ENCODE measurements at places on chromosomes 2 and 18.
A peak's percentile ranks its signal among the peaks of the same experiment; 100 is the strongest.

DNA sequence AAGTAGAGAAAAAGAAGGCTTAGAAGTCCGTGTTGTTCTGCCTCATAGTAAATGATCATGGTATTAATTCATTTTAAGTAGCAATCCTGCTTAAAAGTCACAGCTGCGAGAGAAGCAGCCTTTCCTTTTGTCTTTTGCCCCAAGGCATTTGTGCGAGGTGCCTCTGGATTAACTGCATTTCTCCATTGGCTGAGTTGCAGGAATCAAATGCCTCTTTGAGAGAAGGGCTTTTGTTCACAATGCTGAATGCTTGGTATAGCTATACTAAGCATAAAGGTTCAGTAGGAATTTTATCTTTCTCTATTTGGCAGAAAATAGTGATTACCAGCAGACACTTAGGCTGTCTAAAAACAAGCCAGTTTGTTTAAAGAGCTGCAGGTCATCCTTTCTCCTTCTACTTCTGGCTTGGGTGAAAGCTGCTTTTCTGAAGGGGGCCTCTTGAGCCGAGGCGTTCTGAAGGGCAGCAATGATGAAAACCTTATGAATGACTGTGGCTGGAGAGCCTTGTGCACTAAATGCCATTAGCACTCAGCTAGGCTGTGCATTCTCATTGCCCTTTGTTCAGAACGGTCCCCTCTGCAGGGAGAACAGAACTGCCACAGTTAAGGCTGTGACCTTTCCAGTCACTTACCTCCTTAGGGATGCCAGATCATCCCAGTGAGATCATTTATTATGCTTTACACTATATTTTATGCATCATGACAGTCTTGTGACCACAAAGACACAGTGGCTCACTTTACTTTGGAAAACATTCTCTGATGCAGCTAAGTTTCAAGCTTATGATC lies 68.8 kb upstream of the TMEM87B start:
- DNase-seq = no peak

DNA sequence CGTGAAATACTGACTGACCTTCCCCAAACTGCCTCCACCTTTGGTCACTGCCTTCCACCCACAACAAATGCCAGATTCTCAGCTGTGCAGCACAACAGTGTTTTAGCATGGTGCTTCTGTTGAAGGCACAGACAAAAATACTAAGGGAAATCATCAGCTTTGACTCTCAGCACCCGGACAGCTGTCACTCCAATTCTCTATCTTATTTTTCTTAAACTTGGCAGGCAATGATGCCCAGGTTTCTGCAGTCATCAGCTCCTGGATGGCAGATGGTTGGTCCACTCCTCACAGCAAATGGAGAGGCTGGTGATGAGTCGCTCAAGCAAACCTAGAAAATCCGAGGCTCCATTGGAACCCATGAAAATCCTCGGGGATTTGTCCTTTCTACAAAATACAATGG lies 2.9 kb upstream of the FAM124B start:
- DNase-seq = no peak

DNA sequence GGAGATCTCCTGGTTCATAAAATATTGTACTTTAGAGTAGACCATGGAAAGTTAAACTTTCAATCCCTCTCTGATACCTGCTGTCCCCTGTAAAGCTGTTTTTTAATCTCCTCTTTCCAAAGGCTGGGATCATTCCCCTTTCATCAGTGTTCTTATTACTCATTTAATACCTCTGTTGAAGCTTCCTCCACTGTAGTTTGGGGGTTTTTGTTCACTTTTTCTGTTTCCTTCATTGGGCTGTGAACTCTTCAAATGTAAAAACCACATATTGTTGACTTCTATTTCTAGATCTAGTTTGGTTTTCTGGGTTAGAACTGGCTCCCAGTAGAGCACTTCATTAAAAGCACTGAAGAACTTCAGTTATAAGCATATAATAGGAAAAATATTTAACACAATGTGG lies 598.1 kb downstream of the RNF144A start:
- DNase-seq = peak; percentile 58

DNA sequence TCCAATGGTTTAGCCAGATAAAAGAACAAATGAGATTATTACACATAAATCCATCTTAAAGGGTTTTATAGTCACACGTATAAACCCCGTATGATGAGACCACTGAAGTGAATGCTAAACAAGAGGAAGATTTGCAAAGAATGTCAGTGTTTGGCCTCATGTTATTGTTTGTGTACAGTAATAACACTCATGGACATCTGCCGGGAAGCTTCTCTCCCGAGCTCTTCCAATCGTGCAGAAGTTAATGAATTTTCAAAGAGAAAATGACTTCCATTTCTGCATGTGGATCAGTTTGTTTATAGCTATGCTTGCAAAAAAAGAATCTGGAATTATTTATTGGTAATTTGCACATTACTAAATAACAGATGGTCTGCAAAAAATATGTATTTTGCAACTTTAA lies 88.5 kb upstream of the APCDD1 start:
- no peak for DNase-seq

DNA sequence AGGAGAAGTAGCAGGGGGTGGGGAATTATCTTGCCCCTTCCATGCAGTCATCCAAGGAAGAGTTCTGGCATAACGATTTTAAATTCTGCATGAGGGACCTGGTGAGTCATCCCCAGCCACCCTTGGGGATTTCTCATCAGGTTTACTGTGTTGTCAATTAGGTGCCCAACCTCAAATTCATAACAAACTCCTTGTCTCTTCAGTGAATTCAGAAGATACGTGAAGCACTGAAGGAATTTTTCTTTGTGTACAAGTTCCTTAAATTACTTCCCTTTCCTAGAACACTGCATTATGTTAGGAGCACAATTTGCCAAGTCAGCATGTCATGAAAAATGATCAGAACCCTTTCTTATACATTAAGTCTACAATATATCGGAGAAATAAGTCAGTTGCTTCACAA lies 70.8 kb upstream of the NOSTRIN start:
- DNase-seq = peak; percentile 8

DNA sequence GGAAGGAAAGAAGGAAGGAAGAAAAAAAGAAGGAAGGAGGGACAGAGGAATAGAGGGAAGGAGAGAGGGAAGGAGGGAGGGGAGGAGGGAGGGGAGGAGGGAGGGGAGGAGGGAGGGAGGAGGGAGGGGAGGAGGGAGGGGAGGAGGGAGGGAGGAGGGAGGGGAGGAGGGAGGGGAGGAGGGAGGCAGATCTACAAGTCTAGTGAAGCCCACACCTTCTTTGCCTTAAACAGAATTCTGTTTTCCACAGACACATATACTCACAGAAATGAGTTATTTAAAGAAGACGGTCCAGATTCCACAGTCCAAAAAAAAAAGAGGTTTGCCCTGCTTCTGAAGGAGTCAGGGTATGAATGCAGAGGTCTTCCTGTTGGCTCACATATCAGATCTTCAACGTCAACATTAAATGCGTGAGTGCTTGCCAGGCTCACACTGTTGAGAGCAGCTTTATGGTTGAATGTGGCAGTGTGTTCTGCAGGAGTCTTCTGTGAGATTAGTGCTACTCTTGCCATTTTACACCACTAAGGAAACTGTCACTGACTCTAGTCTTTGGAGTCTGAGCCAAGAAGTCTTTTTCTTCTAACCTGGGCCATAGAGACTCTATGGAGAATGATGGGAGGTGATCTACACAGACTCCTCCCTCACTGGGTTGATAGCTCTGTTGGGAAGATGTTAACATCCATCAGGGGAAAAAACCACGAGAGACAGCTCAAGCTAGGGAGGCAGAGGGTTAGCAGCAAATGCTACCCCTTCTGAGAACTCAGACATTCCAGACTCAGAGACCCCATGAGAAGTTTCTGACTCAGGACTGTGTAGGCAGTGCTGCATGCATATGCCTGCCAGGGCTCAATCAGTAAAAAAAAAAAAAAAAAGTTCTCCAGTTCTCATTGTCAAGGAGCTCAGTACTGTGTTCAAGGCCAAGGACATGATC lies 23.3 kb downstream of the PAX8 start:
- DNase-seq = no peak
